ENCODE measurements at places on chromosomes 4 and X.

- DNase-seq = no peak
Measured at GRCh38 chr4:42074294-42074693, 78.2 kb downstream of the BEND4 start.

GRCh38 chr4:94690851-94691254 is 66.9 kb upstream of the BMPR1B start:
- DNase-seq = no peak

DNA sequence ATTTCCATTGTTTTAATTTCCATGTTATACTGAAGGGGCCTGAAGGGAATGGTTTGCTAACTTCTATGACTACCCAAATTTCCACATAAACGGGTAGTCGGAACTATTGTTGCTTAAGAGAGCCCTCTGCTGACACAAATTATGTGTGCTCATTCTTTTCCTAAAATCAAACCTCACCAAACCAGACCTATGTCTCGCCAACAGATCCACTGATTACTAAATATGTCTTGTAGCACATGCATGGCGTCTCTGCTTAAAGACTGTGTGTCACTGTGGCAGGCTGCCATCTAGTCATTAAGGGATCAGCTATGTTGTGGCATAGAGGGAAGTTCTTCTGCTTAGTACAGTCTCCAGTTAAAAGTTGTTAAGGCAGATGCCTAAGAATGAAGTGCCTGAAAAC is 25.1 kb downstream of the PIR start:
- no peak for DNase-seq

DNA sequence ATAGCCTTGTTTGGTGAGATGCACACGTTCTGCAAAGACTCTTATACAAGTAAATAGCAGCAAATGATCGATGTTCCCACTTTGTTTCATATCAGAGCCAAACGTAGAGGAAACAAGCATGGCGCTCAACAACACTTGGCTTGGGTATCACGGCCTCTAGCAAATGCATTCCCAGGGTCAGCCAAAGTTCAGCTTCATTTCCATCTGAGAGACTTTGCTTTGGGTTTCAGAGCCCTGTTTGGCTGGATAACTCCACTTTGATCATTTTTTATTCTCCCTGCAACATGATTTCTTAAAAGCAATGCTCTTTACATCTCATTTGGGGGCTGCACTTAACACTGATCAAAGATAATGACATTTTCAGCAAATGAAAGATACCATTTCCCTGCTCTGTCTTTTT is 199.2 kb upstream of the FAM9B start:
- no peak for DNase-seq

- no peak for DNase-seq
Measured at GRCh38 chr4:82578935-82579334, 17.1 kb upstream of the TMEM150C start.

GRCh38 chr4:163622379-163623035 is 128.0 kb downstream of the TMA16 start:
- no peak for DNase-seq

DNA sequence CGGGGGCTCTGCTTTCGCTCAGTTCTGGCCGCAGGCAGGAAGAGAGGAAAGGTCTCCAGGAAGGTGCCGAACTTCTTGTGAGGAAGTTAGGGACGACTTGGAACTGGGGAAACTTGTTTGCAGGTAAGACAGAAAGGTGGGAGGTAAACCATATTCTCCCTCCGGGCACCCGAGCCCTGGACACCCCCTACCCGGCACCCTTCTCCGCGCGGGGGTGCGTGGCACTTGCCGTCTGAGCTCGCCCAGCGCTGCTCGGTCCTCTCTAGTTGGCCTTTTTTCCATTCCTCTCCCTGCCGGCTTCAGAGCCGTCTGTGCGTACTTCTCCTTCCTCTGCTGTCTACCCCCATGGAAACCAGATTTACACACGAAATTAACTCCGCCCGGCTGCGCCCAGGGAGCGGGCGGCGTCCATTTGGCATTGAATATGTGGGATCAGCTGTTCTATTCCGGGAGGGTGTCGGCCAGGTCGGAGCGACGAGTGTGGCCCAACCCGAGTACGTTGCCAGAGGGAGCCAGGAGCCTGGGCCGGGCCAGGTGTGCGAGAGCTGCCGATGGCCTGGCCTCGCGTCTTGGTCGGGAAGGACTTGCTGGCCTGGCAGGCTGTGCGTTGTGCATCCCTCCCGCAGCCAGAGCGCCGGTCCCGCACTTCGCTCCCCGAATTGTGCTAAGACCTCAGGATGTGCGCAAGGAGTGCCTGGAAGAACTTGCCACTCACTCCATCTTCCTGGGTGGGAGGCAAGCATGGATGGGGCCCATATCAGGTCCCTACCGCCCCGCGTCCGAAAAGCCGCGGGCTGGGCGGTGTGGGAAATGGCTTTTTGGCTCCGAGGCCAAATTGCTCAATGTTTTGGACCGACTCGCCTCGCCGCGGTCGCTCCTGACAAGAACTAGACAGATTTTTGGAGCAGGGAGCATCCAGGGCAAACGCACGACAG is 1.7 kb downstream of the PDGFRA start:
- DNase-seq = no peak

DNA sequence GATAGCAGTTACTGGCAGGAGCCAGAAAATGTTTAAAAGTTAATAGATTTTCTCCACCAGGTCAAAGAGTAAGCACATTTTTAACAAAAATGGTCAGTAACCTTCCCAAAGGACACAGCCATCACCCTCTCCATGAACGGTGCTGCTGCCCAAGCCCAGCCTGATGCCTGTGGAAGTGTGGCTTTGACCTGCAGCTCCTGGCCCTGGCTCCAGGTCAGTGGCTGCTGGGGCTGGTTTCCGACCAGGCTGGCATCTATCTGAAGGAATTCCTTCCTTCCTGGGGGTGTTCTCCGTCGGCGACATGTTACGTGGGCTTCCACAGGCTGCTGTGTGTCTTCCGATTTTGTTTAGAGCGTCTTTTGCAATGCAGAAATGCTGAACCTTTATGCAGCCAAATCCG is 61.7 kb downstream of the ACOX3 start:
- no peak for DNase-seq

Measured in GDM1 (cell line).